Vagina (tissue), 2 donors: ENCODE measurements at places on chromosomes 4 and X. TPM values are rescaled to one million over a fixed set of nuclear protein-coding genes. Genes with fewer than 3 reads are reported as not detected.

DNA sequence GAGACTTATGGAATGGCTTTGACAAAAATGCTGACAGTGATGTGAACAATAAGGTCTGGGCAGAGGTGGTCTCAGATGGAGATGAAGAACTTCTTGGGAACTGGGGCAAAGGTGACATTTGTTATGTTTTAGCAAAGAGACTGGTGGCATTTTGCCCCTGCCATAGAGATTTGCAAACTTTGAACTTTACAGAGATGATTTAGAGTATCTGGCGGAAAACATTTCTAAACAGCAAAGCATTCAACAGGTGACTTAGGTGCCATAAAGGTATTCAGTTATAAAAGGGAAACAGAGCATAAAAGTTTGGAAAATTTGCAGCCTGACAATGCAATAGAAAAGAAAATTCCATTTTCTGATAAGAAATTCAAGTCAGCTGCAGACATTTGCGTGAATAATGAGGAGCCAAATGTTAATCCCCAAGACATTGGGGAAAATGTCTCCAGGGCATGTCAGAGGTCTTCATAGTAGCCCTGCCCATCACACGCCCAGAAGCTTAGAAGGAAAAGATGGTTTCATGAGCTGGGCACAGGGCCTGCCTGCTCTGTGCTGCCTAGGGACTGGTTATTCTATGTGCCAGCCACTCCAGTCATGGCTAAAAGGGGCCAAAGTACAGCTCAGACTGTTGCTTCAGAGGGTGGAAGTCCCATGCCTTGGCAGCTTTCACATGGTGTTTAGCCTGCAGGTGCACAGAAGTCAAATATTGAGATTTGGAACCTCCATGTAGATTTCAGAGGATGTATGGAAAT is 782.2 kb downstream of the TRAM1L1 start:
- H3K4me1 ChIP-seq: no peaks in the 10 kb centered on the region
- no peak overlapping the region for H3K4me3 ChIP-seq
- H3K27ac ChIP-seq: no peak overlapping the region
- DNase-seq: no peak

- no peaks in the 10 kb centered on the region for H3K27me3 ChIP-seq
- H3K4me1 ChIP-seq: no peaks in the 10 kb centered on the region
- no peaks in the 10 kb centered on the region for H3K36me3 ChIP-seq
- no peak overlapping the region for H3K27ac ChIP-seq
Observed at GRCh38 chr4:17633600-17633999, 19.2 kb downstream of the MED28 start.

- DNase-seq: no peak
- no peaks in the 10 kb centered on the region for H3K27me3 ChIP-seq
- no peaks in the 10 kb centered on the region for H3K4me1 ChIP-seq
- H3K36me3 ChIP-seq: no peaks in the 10 kb centered on the region
- H3K27ac ChIP-seq: no peak overlapping the region
Observed at GRCh38 chr4:60884587-60884986, 315.5 kb upstream of the ADGRL3 start.

GRCh38 chrX:129006491-129006890 is 516.8 kb downstream of the SMARCA1 start:
- H3K27ac ChIP-seq: no peak overlapping the region
- no peaks in the 10 kb centered on the region for H3K27me3 ChIP-seq
- no peaks in the 10 kb centered on the region for H3K4me1 ChIP-seq
- no peak for DNase-seq

GRCh38 chr4:121726642-121727268 is 30.0 kb upstream of the ANXA5 start:
- no peak overlapping the region for H3K27ac ChIP-seq
- H3K27me3 ChIP-seq: no peaks in the 10 kb centered on the region
- H3K4me1 ChIP-seq: no peaks in the 10 kb centered on the region
- H3K36me3 ChIP-seq: no peaks in the 10 kb centered on the region
- H3K4me3 ChIP-seq: no peak overlapping the region

- no peak for DNase-seq
- H3K36me3 ChIP-seq: no peaks in the 10 kb centered on the region
- no peak overlapping the region for H3K27ac ChIP-seq
- H3K4me1 ChIP-seq: no peaks in the 10 kb centered on the region
- no peak overlapping the region for H3K4me3 ChIP-seq
Observed at GRCh38 chrX:33252306-33252825, 41.0 kb upstream of the DMD start.

DNA sequence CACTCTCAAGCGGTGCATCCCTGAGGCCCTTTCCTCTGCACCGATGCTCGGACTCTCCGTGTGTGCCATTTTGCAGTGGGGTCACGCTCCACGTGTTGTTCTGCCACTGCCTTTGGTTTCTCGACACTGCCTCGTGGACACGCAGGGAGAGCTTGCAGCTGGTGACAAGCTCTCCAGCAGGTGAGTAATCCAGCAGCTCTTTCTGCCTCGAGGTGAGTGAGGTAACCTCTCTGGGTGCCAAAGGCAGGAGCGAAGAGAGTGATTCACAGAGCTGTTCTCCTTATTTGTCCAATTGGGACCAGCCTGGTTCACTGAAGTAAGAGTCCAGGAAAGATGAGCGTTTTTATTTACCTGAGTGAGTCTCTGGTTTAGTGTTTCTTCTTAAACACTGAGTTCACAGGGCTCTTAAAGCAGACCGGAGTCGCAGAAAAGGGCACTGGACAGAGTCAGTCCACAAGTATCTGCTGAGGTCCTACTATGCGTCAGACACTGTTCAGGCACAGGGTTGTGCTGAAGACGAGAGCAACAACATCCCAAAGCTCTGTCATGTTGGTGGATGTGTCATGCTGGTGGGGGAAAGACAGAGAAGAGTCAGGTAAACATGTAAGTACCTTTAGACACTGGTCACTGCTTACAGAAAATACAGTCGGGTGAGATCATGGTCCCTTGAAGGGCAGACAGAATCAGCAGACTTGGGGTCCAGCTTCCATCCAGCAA is 61.8 kb downstream of the FHDC1 start:
- DNase-seq: no peak
- H3K27ac ChIP-seq: no peak overlapping the region
- H3K4me1 ChIP-seq: peaks cover 37% of the 10 kb centered on the region
- no peaks in the 10 kb centered on the region for H3K36me3 ChIP-seq
- H3K27me3 ChIP-seq: no peaks in the 10 kb centered on the region
- H3K4me3 ChIP-seq: no peak overlapping the region

- H3K27ac ChIP-seq: peak overlapping the region; percentile 12
- no peak for DNase-seq
- H3K4me1 ChIP-seq: no peaks in the 10 kb centered on the region
Observed at GRCh38 chr4:56613101-56613862, 67.8 kb downstream of the HOPX start.

DNA sequence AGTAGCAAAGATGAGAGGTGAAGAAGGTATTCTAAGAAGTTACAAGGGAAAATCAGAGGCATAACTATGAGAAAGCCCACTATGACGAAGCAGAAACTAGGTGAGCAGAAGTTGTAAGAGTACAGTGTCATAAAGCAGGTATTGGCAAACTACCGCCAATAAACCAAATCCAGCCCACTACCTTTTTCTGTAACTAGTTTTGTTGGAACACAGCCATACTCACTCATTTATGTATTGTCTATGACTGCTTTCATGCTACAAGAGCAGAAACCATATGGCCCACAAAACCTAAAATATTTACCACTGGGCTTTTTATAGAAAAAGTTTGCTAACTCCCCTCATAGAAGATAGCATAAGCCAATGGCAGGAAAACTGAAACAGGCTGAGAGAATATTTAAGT is 31.8 kb upstream of the ZCCHC13 start:
- no peak for DNase-seq
- H3K4me1 ChIP-seq: no peaks in the 10 kb centered on the region
- H3K27me3 ChIP-seq: no peaks in the 10 kb centered on the region
- no peaks in the 10 kb centered on the region for H3K36me3 ChIP-seq
- no peak overlapping the region for H3K4me3 ChIP-seq

GRCh38 chr4:57652779-57653178 is 542.6 kb upstream of the IGFBP7 start:
- no peaks in the 10 kb centered on the region for H3K27me3 ChIP-seq
- no peak overlapping the region for H3K4me3 ChIP-seq
- DNase-seq: no peak
- no peak overlapping the region for H3K27ac ChIP-seq

DNA sequence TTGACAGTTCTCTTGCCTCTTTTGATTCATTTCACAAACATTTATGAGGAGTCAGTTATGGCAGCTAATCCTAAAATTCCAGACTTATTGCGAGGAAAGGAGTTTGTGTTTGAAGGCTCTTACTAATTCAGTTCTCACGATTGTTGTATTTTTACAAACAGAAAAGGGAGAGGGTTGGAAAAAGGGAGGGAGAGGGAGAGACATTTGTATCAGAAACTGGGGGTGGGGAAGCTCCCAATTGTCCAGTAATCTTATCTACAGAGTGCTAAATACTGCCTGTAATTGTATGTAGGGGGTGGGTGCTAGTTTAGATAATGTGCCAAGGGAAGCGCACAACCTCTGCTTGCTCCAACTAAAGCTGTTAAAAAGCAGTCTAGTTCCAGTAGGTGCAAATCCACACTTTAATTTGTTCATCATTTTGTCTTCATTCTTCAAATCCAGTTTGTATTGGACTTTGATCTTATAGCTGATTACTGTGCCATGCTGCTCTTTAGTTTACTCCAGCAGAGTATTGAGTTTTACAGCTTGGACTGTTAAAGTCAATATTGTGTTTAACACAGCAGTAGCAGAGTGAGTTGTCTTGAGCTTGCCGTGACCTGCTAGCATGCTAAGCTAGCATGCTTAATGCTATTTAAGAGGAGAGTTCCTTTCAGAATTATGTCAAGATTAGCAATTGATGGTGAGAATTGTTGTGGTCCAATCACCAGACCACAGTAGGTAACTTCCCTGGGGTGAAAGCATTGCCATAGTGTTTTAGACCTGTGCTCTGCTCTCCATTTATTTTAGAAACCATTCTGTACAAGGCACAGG is 13.9 kb downstream of the FNIP2 start:
- no peak for DNase-seq
- no peaks in the 10 kb centered on the region for H3K27me3 ChIP-seq
- H3K4me1 ChIP-seq: peaks cover 63% of the 10 kb centered on the region
- peak overlapping the region; percentile 17 for H3K27ac ChIP-seq
- no peak overlapping the region for H3K4me3 ChIP-seq

- no peak overlapping the region for H3K4me3 ChIP-seq
- DNase-seq: no peak
- no peak overlapping the region for H3K27ac ChIP-seq
- H3K4me1 ChIP-seq: peaks cover 16% of the 10 kb centered on the region
Observed at GRCh38 chr4:3349116-3349515, 56.3 kb downstream of the RGS12 start.

HTR2C gene
- 1.7 TPM for total RNA-seq

RHOXF2 gene
- not detected for total RNA-seq

TRAPPC11 gene
- 40.3 TPM for total RNA-seq

BBS12 gene
- 2.2 TPM for total RNA-seq
